Kidney tubule cell (primary cell): ENCODE measurements at places on chromosomes 11 and 22.

- DNase-seq, result peak; percentile 84
Measured at GRCh38 chr22:45842291-45842991, 134.5 kb downstream of the WNT7B start.

DNA sequence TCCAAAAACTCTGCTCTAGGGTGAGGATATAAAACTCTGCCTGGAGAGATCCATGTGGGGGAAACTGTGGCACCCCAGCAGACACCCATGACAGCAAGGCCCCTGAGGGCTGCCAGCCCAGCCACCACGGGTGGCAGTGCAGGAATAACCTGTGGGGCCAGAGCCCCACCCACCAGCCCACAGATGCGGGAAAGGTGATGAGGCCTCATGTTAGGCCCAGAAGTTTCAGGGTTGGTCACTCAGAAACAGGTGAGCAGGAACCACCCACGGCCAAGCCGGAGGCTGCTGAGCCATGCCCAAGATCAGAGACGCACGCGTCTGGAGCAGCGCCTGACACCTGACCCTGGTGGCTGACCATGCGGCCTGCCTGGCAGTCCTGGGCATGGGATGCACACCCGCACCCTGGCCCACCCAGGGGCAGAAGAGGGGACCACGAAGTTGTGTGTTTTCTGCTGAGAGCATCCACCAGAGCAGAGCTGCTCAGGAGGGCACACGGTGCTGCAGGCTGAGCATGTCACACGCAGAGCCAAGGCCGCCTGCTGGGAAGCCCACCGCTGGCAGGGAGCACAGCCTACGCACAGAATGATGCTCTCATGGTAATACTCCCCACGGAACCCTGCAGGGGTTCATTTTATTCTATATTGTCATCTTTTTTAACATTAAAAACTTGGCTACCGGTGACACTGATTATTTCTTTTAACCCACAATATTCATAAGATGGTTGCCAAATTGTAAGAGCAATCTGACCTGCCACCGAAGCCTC lies 41.2 kb downstream of the DUSP8 start:
- no peak for DNase-seq

DNA sequence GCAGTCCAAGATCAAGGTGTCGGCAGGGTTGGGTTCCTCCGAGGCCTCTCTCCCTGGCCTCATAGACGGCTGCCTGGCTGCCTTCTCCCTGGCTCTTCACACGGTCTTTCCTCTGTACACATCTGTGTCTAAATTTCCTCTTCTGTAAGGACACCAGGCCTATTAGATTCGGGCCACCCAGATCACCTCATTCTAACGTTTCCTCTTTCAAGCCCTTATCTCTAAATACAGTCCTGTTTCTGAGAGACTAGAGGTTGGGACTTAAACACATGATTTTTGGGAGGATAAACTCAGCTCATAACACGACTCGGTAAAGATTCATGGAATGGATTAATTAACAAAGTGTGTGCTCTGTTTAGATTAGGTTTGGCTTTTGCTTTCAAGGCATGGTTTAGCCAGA lies 136.0 kb upstream of the SORL1-AS1 start:
- no peak for DNase-seq

DNA sequence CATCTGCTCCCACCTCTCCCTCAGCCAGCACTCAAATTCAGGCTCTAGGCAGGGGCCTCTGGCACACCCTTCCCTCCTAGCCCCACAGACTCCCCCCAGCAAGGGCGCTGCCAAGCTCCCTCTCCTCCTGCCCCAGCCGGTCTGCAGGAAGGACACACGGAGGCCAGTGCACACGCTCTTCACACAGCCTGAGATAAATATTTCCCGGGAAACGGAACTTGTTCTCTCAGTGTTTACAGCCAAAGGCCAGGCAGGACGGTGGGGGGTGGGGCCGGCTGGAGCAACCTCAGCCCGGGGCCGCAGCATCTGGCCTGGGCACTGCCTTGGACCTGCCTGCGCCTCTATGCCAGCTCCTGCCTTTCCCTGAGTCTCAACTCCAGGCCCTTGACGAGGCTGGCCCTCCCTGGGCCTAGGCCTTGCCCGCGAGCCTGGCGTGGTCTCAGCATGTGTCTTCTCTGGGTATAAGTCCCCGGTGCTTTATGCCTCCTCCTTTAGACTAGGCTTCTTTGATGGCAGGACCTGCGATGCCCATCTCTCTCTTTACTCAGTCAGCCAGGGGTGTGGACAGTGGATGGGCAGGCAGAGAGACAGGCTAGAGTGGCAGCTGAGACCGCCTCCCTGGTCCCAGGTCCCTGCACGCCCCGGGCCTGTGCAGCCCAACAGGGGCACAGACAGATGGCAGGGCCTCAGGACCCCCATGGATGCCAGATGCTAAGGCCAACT lies 48.4 kb downstream of the PDE2A start:
- DNase-seq, result no peak

GRCh38 chr22:24463071-24463760 lies 31.9 kb upstream of the UPB1 start:
- no peak for DNase-seq

GRCh38 chr22:20191000-20191515 lies 40.2 kb upstream of the CCDC188 start:
- DNase-seq, result no peak

DNA sequence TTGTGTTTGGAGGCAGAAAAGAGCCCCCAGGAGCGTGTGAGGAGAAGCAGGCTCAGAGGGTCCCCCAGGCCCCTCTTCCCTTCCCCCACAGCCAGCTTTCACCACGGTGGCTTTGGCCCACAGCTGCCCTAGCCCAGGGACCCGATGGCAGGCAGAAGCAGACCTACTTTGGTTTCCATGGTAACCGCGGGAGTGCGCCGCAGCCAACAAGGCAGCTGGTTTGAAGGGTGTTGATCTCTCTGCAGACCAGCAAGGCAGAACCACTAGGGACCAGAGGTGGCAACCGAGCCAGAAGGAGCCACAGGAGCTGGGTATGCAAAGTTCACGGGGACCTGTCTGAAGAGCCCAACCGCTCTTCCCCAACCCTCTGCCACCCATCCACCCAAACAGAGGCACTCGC lies 69.4 kb downstream of the BUD13 start:
- DNase-seq, result no peak

DNA sequence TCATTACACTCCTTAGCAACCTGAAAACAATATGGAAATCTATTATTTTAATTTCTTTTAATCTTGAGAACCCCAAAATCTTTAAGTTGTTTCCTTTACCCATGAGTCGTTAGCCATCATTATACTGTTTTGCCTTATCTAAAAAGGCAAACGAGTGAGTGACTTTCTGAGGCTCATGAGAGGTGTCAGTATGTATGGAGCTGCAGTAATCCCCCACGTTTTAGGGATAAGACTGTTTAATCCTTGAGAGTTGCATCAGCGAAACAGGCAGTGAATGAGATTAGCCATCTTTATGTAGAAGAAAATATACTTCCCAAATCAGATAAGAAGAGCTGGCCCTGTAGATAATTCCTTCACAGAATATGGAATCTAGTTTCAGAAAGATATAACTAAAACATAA lies 1147.0 kb downstream of the DLG2 start:
- DNase-seq, result no peak
